ENCODE measurements at places on chromosomes 5 and 9. TPM values are rescaled to one million over a fixed set of nuclear protein-coding genes. Genes with fewer than 3 reads are reported as not detected.

DNA sequence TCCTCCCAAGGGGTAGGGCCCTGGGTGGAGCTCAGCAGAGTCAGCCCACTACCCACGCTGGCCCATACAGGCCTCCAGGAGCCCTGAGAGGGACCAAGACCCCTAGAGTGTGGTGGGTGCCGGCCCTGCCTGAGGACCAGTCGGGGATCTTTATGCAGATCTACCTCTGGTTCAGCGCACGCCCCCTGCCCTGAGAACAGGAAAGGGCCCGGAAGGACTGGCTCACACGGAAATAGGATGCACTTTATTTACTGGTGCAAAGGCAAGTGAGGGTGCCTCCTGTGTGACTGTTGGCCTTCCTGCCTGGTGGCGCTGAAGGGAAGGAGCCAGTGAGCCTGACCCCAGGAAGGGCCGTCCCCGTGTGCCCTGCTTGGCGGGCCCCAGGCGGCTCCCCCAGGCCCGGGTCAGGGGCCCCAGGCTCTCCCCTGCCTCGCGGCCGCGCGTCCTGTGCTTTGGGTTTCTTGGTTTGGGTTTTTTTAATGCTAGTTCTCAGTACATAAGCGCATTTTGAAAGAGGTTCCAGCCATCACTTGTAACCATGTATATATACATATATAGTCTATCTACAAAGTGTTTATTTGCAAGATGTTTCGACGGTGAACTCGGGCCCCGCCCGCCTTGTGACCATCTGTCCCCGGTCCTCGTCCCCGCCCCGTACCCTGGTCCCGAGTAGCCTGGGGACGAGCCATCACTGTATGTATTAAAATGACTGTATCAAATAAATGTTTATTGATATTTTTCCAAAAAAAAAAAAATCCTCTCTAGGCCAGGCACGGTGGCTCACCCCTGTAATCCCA lies 76.4 kb upstream of the ROR2 start:
- H3K27ac ChIP-seq = no peak overlapping the region
- no peak overlapping the region for H3K4me3 ChIP-seq
- DNase-seq = no peak
- no peaks in the 10 kb centered on the region for H3K27me3 ChIP-seq

GRCh38 chr5:44868541-44868940 lies 59.8 kb downstream of the MRPS30 start:
- H3K4me3 ChIP-seq = no peak overlapping the region
- no peak for DNase-seq
- peak overlapping the region; percentile 64 for H3K27ac ChIP-seq
- H3K4me1 ChIP-seq = peaks cover 25% of the 10 kb centered on the region
- no peaks in the 10 kb centered on the region for H3K36me3 ChIP-seq
- H3K27me3 ChIP-seq = no peaks in the 10 kb centered on the region

DNA sequence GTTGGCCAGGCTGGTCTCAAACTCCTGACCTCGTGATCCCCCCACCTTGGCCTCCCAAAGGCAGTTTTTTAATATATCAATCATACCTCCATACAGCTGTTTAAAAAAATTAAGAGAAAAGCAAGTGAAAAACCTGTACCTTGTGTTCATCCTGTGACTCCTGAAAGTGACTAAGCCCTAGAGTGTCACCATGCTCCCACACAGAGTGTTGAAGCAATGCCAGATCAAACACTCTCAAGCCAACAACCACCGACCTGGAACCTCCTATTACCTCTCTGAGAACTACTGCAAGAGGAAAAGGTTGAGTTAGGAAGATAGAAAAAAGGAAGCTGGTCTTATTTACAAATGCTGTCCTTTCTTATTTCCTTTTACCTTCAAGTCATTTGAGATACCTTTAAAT lies 123.5 kb downstream of the RASEF start:
- no peak overlapping the region for H3K27ac ChIP-seq
- H3K4me3 ChIP-seq = no peak overlapping the region
- H3K36me3 ChIP-seq = no peaks in the 10 kb centered on the region
- peaks cover 6% of the 10 kb centered on the region for H3K4me1 ChIP-seq
- no peaks in the 10 kb centered on the region for H3K27me3 ChIP-seq

GRCh38 chr5:30994902-30995301 lies 198.6 kb upstream of the CDH6 start:
- H3K36me3 ChIP-seq = no peaks in the 10 kb centered on the region
- no peaks in the 10 kb centered on the region for H3K27me3 ChIP-seq
- peaks cover 10% of the 10 kb centered on the region for H3K4me1 ChIP-seq
- no peak overlapping the region for H3K4me3 ChIP-seq

- peak overlapping the region; percentile 84 for H3K27ac ChIP-seq
- H3K36me3 ChIP-seq = peaks cover 18% of the 10 kb centered on the region
- no peak for DNase-seq
- H3K27me3 ChIP-seq = no peaks in the 10 kb centered on the region
Measured at GRCh38 chr5:159175547-159175946, 33.8 kb downstream of the RNF145 start.

- no peak overlapping the region for H3K4me3 ChIP-seq
- peaks cover 15% of the 10 kb centered on the region for H3K4me1 ChIP-seq
- H3K27me3 ChIP-seq = no peaks in the 10 kb centered on the region
- peaks cover 19% of the 10 kb centered on the region for H3K36me3 ChIP-seq
Measured at GRCh38 chr9:15485836-15486666, 24.7 kb downstream of the PSIP1 start.

DNA sequence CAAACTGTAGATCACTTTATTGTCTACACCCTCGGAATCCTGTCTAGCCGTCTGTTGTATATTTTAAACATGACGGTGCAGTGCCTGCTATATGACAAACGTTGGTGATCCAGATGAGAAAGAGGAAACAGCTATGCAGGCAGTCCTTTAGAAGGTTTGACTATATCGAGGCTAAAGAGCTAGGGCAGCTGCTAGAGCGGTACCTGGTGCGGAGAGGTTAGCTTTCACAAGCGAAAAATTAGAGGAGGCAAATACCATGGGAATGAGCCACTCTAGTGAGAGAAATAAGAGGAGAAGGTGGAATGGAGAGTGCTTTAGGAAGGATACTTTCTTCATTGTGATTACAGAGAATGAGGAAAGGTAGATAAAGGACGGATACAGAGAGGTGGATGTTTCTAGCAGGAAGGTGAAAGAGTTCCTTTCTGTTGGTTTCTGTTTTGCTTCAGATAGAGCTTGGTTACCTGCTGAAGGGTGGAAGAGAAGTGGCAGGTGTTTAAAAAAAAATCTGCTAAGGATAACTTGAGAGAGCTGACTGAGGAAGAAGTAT lies 959 bp upstream of the FBXL17 start:
- H3K27me3 ChIP-seq = no peaks in the 10 kb centered on the region
- peak overlapping the region; percentile 88 for H3K4me3 ChIP-seq
- DNase-seq = no peak
- H3K4me1 ChIP-seq = peaks cover 25% of the 10 kb centered on the region

DNA sequence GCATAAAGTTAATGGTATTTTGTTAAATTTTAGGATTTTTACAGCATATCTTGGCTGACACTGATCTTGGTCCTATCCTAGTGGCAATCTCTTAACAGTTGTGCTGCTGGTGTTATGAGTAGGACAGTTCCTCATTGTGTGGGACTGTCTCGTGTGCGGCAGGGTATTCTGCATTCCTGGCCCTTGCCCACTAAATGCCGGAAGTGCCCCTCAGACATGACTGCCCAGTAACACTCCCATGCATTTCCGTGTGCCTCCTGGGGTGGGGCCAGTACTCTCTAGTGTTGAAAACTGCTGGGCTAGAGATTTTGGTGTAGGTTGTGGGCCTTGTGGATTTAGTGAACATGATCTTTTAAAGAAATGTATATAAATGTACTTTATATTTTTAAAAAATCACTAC lies 227.1 kb upstream of the DMRT1 start:
- peak overlapping the region; percentile 80 for H3K27ac ChIP-seq
- no peak for DNase-seq
- no peak overlapping the region for H3K4me3 ChIP-seq
- H3K4me1 ChIP-seq = peaks cover 52% of the 10 kb centered on the region

DNA sequence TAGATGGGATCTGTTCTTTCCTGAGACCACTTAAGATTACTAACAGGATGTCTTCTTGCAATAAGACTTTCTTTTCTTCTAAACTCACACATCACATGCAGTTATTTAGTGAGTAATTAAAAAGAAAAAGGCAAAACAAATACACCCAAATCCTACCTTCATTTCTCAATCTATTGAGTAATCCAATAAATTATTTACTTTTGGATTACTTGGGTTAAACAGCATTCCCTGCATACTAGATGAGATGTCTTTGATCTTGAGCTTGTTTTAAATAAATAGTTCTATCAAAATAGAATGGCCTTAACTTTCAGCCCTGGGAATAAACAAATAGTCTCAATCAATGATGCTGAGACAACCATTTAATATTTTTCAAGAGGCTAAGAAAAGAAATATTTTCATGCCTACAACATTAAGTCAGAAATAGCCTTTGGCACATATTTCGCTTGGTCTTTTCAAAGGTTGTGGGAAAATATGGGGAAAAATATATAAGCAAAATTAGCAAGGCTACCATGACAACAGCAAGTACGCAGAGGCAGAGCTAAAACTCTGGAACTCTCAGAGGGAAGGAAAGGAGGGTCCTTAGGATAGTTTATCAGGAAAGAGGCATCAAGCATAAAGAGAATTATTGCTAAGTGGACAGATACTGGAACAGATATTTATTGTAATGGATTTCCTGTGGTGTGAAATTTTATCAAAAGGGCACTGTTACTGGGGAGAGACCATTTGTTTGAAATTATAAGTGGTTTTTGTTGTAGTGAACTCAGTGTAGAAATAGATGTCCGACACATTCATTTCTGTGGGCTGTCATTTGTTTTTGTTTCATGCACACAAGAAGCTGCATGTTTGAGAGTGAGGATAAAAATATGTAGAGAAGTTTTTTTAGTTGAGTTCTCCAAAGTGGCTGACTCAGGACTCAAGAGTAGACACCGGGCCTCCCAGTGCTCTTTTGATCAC lies 70.2 kb upstream of the CDH6 start:
- H3K27me3 ChIP-seq = no peaks in the 10 kb centered on the region
- no peaks in the 10 kb centered on the region for H3K36me3 ChIP-seq
- no peak for DNase-seq
- H3K4me3 ChIP-seq = no peak overlapping the region
- H3K4me1 ChIP-seq = peaks cover 6% of the 10 kb centered on the region
- no peak overlapping the region for H3K27ac ChIP-seq

DNA sequence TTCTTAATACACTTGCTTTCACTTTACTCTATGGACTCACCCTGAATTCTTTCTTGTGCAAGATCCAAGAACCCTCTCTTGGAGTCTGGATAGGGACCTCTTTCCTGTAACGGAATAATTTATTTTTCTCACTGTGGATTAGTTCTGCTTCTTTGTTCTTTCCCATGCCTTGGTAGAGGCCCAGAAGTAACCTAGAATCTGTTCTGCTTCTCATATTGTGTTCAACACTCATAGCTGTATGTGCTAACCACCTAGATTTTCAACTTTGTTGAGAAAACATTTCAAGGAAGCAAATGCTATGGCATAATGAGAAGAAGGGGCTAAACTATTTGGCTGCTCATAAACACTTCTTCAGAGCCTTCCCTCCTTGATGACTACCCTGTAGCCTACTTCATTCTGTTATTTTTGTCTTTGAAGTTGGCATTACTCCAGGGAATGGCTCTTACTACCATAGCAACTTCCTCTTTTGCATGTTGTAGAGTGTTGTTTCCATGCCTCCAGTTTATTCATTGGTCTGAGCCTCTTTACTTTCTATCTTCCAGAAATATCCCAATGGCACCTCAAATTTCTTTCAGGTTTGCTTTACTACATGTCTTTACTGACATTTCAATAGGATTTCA lies 74.3 kb downstream of the KIAA0825 start:
- no peaks in the 10 kb centered on the region for H3K27me3 ChIP-seq
- no peak for DNase-seq
- no peaks in the 10 kb centered on the region for H3K4me1 ChIP-seq
- H3K27ac ChIP-seq = no peak overlapping the region

DNA sequence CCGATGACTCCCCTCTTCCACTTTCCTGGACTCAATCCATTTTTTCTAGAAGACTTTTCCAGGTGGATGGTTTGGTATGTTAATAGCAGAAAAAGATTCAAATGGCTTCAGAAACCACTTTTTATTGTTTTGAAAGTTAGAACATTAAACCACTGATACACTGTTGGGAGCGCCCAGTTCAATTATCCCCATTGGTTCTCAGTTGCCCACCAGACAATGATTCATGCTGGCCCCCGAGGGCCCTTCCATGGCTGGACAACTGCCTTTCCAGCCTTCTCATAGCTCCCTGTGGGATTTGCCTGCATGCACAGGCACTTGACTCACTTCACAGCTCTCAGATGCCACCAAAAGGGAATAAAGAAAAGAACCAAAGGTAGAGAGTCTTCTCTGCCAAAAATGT lies 21.3 kb upstream of the ANKRD34B start:
- H3K4me3 ChIP-seq = no peak overlapping the region
- no peaks in the 10 kb centered on the region for H3K36me3 ChIP-seq
- H3K27ac ChIP-seq = no peak overlapping the region

DNA sequence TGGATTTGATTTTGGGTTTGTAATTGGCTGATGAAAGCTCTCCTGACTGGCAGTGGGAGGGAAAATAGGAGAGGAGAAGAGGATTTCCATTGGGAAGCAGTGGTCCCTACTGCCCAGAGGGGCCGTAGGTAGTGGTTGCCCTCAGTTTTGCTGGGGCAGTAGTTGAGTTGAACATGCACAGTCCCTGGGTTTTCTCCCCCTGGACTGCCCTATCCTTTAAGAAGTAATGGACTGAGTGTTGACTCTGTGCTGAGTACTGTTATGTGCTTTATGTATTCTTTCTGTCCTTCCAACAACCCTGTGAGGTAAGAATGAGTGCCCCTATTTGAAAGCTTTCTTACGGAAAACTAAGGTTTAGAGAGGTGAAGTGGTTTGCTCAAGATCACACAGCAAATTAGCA lies 111.2 kb upstream of the RPS23 start:
- peaks cover 59% of the 10 kb centered on the region for H3K4me1 ChIP-seq
- H3K27me3 ChIP-seq = no peaks in the 10 kb centered on the region
- no peak for DNase-seq
- no peak overlapping the region for H3K4me3 ChIP-seq
- peak overlapping the region; percentile 91 for H3K27ac ChIP-seq

- no peaks in the 10 kb centered on the region for H3K4me1 ChIP-seq
- no peak overlapping the region for H3K4me3 ChIP-seq
- H3K36me3 ChIP-seq = no peaks in the 10 kb centered on the region
- H3K27ac ChIP-seq = no peak overlapping the region
- no peaks in the 10 kb centered on the region for H3K27me3 ChIP-seq
Measured at GRCh38 chr5:1048861-1049838, 40.5 kb downstream of the NKD2 start.

DNA sequence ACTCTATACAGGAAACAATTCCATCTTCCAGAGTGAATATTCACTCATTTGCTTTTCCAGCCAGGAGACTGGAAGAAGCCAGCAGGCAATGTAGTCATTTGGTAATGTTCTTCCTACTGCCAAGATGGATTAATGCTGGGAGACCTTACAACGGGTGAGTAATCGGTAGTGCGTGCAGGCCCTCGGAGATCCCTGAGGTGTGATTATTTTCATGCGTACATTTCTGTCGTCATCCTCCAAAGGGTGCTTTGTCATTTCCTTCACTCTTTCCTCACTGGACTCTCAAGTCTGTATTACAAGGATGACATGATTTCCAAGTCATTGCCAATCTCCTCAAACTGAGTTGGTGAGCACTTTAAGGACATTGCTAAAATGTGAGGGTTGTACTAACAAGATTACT lies 263.5 kb downstream of the CWC27 start:
- no peaks in the 10 kb centered on the region for H3K27me3 ChIP-seq
- peaks cover 27% of the 10 kb centered on the region for H3K4me1 ChIP-seq
- no peak for DNase-seq
- no peak overlapping the region for H3K27ac ChIP-seq

The LIFR gene
- 62.4 TPM for total RNA-seq

The BTNL8 gene
- total RNA-seq = not detected

The FSD1L gene
- 9.1 TPM for total RNA-seq

The TMEM161B gene
- total RNA-seq = 29.5 TPM

The ORM2 gene
- total RNA-seq = not detected

The POU5F2 gene
- 1.9 TPM for total RNA-seq

The SH2D3C gene
- total RNA-seq = 3.4 TPM

The PCDHGA7 gene
- total RNA-seq = 0.38 TPM

The NUTM2G gene
- total RNA-seq = not detected
